ENCODE measurements at places on chromosomes 7 and 10.

DNA sequence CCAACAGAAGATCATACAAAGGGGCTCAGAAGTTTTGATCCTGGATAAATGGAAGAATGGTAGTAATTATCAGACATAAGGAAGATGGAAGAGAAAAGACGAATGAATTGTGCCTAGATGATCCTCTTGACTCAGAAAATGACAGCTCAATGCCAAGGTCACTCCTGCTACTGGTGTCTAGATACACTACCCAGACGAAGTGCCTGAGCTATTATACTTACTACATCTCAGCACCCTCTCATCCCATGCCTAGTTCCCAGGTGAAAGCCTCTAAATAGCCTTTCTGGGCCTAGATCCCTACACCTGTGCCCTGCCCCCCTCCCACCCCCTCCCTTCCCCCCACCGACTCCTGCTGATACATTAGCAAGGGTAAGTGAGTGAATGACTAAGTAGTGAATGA is 25.5 kb downstream of the PDE1C start:
- DNase-seq: no peak

- DNase-seq: no peak
Observed at GRCh38 chr7:43531700-43532099, 51.2 kb upstream of the STK17A start.

GRCh38 chr10:14772399-14772798 is 2.3 kb downstream of the FAM107B start:
- DNase-seq: no peak

DNA sequence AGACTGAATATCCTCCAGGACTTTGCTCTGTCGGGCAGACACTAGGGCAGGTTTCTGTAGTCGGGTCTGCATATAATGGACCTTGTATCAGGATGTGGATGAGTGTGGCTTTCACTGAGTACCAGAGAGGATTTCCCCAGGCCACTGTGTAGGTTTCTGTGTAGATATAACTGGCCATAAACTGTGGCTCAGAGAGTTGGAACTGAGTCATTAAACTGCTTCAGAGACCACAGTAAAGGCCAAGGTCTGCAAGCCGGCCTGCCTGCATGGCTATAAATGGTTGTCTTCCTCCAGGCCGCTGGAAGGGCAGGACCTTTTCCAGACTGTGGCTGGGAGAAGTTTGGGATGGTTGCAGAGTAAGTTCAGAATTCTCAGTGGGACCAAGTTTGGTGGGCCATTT is 16.9 kb downstream of the ZNF92 start:
- no peak for DNase-seq

DNA sequence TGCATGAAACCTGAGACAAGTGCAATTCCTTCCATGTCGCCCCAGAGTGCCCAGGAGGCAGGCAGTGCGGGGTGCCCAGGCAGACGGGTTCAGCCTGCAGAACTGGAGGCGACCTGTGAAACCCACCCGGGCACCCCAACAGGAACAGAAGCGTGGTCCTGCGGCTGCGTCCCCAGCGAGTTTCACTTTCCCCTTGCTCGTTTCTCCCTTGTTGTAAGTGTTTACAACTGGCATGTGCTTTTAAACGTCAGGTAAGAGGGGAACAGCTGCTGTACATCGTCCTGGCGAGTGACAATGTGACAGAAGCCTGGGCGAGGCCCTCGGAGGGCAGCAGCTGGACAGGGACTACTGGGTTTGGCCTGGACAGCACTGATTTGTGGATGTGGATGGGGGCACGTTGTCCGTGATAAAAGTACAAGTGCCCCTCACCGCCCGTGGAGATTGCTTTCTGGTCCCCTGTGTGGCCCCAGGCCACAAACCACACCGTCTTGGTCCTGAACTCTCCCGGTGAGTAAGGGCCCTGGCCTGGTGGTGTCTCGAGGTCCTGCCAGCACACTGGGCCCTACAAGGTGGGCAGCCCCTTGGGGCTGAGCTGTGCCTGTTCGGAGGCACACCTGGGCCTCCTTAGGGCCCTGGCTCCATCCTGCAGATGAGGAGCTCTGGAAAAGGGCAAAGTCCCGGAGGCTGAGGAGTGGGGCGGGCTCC is 4.0 kb downstream of the VENTX start:
- no peak for DNase-seq

- no peak for DNase-seq
Observed at GRCh38 chr10:113347508-113347907, 205.3 kb upstream of the HABP2 start.

GRCh38 chr7:51261117-51261835 is 55.3 kb downstream of the COBL start:
- DNase-seq: no peak

- no peak for DNase-seq
Observed at GRCh38 chr10:126956712-126957108, 51.5 kb downstream of the DOCK1 start.

- DNase-seq: no peak
Observed at GRCh38 chr10:33414841-33415240, 80.4 kb upstream of the NRP1 start.

- peak; percentile 80 for DNase-seq
Observed at GRCh38 chr10:52215745-52216361, 98.2 kb upstream of the DKK1 start.

DNA sequence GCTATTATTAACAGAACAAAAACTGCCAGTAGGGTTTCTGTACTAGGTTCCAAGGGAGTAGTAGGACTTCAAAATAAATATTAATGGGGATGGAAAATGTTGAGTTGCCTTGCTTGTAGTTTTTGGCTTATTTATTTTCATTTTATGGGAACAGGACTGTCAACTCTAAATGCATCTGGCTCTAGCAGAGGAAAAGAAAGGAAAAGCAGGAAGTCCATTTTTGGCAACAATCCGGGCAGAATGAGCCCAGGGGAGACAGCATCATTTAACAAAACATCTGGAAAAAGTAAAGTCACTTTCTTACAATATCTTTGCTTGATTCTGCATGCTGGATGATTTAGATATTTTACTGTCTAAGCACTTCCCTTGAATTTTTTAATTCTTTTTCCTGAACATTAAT is 69.4 kb downstream of the NOC3L start:
- peak; percentile 37 for DNase-seq

GRCh38 chr10:110618230-110618610 is 25.9 kb upstream of the RBM20 start:
- no peak for DNase-seq

DNA sequence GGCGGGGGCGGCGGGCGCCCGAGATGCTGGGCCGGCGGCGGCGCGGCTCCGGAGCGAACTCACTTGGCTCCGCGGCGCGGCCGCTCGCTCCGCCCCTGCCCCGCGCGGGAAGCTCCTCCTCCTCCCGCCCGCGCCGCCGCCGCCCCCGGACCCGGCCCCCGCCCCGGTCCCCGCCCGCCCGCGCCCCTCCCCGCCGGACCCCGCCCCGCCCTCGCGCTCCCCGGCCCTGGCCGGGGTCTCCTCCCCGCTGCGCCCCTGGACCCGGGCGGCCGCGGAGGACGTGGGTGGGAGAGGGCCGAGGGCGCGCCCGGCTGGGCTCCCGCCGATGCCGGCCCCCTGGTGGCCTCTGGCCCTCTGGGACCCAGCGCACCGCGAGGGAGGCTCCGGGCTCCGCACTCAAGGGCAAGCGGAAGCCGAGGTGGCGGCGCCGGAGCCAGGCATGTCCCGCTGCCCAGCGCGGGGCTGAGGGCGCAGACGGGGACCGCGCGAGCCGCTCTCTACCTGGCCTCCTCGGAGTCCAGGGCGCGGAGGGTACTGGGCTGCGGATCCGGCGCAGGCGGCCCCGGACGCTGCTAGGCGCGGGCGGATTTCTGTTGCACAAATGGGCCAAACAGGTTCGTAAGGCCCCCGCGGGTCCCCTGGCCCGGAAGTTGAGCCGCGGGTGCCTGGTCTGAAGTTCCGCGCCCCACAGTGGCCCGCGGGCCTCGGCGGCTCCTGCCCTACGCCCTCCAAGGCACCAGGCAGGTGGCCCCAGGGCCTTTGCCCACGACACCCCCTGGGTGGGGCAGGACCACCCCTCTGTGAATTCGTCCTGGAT is at the start of gene TCERG1L:
TCERG1L (minus strand) TSS at position 61 of the 817 bp plus-strand sequence. CDS start 86 bp downstream, outside the sequence.
- no peak for DNase-seq

DNA sequence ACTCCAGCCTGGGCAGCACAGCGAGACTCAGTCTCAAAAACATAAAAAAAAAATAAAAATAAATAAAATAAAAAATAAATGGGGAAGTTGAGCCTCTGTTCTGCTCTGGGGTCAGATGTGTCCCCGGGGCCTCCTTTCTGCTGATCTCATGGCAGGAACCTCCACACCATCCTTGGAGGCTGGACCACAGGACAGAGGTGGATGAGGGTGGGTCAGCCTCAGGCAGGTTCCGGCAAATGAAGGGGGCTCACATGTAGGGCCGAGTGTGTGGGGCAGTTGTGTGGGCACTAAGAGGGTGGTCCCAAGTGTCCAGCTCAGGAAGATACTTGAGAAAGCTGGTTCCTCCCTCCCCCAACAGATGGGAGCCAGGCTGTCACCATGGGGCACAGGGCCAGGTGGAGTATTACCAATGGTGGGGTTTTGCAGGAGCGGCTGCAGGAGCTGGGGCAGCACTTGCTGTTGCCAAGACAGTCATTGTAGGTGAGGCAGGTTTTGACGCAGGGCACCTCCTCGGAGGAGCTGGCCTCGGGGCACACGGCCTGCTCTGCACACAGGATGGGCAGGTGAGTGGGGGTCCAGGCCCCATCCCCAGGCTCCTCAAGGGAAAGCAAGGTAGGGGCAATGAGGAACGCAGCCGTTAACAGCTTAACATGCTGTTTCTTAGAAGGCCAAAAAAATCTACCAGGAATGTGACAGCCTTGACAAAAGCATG is 13.9 kb upstream of the TBRG4 start:
- no peak for DNase-seq

DNA sequence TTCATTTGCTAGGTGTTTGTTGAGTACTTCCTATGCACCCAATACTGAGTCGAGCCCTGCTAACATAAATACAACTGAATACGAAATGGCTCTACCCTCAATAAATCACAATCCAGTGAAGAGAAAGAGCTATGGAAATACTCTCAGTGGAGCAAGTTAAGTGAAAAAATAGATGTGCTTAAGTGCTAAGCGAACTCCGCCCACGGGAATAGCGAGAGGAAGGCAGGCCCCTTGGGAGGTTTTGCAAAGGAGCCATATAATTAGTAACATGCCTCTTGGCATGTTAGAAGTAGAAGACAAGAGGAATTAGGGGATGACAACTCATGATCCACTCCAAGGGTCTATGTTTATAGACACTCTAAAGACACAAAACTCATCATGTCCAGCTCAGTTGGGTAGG is 42.8 kb upstream of the TSPAN33 start:
- no peak for DNase-seq

DNA sequence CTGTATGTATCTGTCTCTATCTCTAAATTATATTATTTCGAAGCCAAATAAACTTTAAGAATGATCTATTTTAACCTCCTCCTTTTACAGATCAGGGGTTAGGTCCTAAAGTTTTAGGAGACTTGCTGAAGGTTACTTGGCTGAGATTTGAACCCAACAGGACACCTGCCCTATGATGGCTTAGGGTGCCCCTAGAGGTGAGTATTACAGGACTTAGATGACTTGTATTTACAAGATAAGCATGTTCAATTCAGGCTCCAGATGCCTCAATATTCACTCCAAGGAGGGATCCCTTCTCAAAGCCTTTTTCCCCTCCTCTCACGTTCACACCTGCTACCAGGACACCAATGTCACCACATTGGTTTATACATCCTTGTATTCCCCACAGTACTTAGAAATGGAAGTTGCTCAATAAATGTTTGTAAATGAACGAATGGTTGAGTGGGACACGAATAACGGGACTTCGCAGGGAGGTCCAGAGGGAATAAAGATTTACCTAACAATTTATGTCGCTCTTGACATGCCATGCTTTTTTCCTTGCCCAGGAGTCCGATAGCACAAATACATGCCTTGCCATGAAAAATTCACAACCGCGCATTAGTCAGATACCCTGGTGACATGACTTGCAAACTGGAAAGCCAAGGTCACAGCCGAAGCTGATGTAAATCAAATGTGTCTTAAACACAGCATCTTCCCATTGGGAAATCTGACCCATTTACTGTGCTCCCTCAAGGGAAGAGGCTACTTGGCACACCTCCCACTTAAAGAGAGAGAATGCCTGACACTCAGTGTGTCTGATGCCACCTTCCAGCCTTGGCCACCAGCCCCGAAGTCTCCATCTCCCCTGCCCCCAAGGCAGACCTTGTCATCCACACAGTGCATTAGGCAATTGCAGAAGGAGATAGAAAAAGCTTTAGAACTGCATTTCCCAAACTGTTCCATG is 872.2 kb upstream of the AUTS2 start:
- no peak for DNase-seq

- no peak for DNase-seq
Observed at GRCh38 chr7:18491871-18492270, 3.7 kb upstream of the HDAC9 start.

DNA sequence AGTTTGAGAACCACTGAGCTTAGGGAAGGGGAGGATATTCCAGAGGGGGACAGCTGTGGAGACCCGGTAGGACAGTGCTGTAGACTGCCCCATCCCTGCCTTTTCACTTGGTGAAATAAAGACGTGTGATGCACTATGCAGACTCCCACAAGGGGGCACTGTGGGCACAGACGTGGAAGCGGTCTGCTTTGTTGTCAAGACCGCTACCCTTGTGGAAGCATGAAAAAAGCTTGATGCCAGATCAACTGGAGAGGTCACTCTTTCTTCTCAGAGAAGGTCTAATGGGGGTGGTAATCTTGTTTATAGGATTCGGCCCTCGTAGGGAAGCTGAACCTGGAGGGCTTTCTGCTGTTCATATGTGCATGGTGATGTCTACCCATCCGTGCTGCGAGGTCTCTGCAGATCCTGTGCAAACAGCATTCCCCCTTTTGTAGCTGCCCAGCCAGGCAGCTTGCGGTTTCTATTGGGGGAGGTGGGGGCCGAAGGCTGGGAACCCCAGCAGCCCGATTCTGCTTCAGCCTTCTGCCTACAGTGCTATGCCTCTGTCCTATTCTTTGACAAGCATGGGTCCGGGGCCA is 13.7 kb downstream of the RPS24 start:
- peak; percentile 87 for DNase-seq

GRCh38 chr10:51117794-51118193 is 43.5 kb downstream of the PRKG1 start:
- no peak for DNase-seq

DNA sequence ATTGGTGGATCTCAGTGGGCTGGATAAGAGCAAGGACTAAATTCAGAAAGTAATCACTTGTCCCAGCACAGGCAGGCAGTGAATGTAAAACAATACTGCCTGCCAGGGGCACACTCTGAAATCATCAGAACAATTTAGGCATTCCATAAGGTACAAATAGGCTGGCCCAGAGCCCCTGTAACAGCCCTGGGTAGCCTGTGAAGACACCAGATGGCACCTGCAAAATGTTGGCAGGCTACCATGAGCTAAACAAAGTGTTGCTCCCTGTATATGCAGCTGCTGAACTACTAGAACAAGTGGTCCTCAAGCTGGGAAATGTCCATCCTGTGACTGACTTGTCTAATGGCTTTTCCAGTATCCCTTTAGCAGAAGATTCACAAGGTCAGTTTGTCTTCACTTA is 3.0 kb upstream of the PRSS37 start:
- no peak for DNase-seq

Measured in astrocyte of the spinal cord (primary cell).